ENCODE measurements at places on chromosomes 4 and X. TPM values are rescaled to one million over a fixed set of nuclear protein-coding genes. Genes with fewer than 3 reads are reported as not detected.

The GRIA3 gene
- total RNA-seq = 1.1 TPM

DNA sequence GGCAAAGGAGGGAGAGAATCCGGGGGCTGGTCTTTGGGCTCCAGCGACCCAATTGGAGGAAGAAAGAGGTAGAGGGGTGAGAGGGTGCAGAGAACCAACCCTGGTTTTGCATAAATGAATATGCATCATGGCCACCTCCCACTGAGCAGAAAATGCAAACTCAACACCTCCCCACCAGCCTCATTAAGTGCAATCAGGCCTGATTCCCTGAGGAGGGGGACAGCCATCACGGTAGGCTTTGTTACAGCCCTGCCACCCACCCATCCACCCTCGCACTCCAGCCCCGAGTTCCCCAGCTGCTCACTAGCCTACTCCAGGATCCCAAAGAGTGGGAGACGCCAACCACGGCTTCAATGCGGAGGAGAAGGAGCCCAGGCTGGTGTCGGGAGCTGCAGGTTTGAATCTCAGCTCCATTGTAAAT is 48.3 kb upstream of the MAN2B2 start:
- no peak for DNase-seq

The PAGE2 gene
- not detected for total RNA-seq

The PRR27 gene
- 0.23 TPM for total RNA-seq

- no peak for DNase-seq
Observed at GRCh38 chr4:127103681-127104115, 529.1 kb upstream of the INTU start.

DNA sequence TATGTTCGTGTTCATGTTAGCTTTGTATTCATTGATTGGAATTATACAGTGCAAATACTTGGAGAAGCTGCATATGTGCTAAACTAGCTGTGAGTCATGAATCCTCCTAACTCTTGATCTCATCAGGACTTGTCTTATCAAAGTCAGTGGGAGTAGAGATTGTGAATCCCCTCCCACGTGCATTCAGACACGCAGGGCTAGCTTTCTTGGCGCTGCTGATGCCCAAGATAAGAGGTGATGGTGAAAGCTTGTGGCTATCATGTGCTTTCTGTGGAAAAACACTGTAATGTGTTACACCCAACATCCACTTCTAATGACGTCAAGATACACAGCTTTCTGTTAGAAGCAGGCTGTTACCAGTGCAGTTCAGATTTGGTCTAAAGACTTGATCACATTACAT is 348.7 kb upstream of the HAND2 start:
- DNase-seq = no peak

- DNase-seq = no peak
Observed at GRCh38 chrX:20432048-20432447, 165.3 kb upstream of the RPS6KA3 start.

DNA sequence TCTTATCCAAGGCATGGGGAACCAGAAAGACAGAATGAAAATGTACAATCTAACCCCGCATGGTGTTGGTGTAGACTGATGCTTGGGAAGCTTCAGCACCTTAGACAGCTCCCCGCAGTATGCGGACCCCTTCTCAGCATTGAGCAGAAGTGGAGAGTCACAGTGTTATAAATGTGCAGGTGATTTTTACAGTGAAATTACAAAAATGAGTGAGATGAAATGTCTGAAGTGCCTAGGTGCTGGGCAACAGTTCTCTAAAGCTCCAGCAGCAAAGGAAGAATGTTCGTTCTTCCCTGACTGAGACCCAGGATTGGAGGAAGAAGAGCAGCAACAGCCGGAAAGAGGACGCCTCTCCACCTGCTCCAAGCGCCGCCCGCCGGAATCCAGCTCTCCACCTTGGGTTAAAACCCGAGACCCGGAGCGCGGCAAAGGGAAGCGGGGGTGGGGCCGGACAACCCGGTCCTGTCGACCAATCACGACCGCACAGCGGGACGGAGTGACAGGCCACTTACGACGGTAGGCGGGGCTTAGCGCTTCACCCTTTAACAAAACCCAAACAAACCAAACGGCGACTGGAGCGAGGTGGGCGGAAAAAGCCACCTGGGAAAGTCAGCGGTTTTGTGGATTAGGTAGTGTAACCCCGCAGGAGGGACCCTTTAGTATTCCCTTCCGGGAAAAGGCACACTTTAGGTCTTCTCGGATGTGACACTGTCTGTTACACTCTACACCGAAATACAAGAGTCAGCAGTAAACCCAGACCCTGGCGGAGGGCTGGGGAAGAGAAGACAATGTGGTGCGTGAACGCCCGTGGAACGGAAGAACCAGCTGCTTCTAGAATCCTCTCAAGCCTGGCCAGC is at the start of gene GLRA3:
TSS of gene GLRA3 (minus strand) at position 403 of the 857 bp plus-strand sequence. CDS start 436 bp downstream, outside the sequence.
- DNase-seq = no peak

The HELQ gene
- 15.5 TPM for total RNA-seq

DNA sequence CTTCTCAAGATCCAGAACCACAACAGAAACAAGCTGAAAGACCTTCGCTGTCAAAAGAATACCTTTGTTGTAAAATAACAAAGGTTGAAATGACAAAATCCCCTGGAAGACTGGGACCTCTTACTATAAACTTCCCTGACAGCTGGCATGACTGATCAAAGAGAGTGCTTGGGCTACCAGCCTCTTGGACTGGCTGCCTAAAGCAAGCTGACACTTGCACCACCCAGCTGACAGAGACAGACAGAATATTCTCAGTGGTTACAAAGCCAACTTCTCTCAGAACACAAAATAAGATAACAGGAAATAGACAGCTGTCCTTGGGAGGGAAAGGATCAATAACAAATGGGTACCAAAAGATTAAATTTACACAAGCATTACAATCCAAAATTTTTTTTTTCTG is 241.7 kb upstream of the SPOCK3 start:
- no peak for DNase-seq

- no peak for DNase-seq
Observed at GRCh38 chr4:16413814-16414555, 187.7 kb upstream of the TAPT1 start.

GRCh38 chrX:716136-716535 is 85.5 kb downstream of the SHOX start:
- no peak for DNase-seq

- DNase-seq = no peak
Observed at GRCh38 chrX:51837451-51837850, 56.0 kb upstream of the MAGED1 start.

GRCh38 chr4:153151535-153152455 is 52.4 kb upstream of the TRIM2 start:
- peak; percentile 42 for DNase-seq

DNA sequence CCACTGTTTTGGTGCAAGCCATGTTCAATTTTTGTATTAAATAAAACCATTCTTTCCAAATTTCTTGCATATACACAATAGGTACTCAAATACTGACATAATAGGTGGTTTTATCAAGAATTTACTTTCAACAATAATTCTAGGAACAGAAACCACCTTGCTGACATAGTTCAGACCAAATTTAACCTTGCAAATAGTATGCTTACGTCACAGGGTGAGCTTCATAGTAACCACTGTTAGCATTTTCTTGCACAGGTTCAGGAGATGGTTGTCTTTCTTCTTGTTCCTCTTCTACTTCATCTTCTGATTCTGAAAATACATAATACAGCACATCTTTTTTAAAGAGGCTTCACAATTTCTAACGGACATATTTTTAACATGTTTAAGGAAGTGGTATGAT is 17.6 kb downstream of the G3BP2 start:
- no peak for DNase-seq

- no peak for DNase-seq
Observed at GRCh38 chr4:100299046-100299840, 109.0 kb upstream of the DDIT4L start.

DNA sequence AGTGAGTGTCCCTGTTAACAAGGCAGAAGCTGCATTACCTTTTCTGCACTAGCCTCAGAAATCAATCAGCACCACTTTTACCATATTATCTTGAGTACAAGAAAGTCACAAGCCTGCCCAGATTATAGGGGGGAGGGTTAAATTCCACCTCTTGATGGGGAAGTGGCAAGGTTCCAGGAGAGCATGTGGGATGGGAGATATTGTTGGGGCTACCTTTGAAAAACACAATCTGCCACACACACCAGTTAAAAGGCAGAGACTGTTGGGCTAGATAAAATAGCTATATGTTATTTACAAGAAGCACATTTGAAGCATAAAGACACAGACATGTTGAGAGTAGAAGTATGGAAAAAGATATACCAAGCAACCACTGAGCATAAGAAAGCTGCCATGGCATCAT is 6.6 kb upstream of the AVPR2 start:
- DNase-seq = no peak

- no peak for DNase-seq
Observed at GRCh38 chr4:110005461-110006056, 92.9 kb downstream of the EGF start.

The BANK1 gene
- 3.3 TPM for total RNA-seq

The SHROOM2 gene
- total RNA-seq = 36.8 TPM

GRCh38 chr4:79907001-79907400 is 166.0 kb downstream of the ANTXR2 start:
- DNase-seq = no peak

The MND1 gene
- not detected for total RNA-seq

The ZFP92 gene
- total RNA-seq = 3.4 TPM

DNA sequence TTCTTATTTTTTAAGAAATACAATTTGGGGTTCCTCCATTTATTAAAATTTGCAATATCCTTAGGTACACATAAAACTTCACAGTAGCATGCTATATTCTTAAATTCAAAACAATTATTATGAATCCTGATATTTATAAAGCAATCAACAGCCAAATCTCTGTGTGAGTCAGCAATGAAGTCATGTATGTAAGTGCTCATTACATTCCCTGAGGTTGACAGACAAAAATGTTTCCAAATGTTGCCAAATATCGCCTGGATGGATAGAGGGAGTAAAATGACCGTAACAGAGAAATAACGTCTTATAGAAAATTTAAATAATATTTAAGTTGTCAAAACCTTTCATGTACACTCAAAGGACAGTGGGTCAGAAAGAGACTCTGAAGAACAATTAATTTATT is 220.0 kb downstream of the PCDH18 start:
- DNase-seq = no peak

DNA sequence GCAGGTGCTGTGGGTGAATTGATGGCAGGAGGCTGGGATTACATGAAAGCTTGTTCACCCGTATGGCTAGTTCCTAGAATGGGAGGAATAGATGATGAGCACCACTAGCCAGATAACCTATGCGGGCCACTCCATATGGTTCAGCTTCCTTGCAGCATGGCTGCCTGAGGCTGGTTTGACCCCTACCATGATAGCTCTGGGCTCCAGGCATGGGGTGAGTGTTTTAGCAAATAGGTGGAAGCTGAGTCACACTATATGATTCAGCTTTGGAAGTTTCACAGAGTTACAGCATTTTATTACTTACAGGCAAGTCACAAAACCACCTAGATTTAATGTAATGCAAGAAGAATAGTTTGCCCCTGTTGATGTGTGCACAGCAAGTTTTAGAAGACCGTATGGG is 603.2 kb downstream of the STIM2 start:
- DNase-seq = no peak

GRCh38 chr4:170872794-170873193 is 783.0 kb upstream of the AADAT start:
- no peak for DNase-seq

GRCh38 chr4:176718881-176719280 is 73.8 kb downstream of the VEGFC start:
- DNase-seq = no peak

DNA sequence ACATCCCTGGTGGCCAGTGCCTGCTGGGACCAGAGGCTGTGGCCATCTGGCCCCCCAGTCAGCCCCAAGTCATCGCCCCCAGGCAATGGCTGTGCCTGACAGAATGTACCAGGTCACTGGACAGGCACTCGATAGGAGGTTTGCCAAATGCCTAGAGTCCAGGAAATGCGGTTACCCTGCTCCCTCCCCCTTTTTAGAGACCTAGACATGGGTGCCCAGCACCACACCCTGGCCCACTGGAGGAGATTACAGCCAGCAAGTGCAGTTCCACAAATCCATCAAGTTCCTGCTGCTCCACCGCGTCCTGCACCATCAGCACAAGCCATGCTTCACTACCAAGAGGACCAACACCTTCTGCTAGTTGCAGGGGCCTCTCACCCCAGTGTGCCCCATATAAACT is 16.2 kb upstream of the ZFX start:
- no peak for DNase-seq

DNA sequence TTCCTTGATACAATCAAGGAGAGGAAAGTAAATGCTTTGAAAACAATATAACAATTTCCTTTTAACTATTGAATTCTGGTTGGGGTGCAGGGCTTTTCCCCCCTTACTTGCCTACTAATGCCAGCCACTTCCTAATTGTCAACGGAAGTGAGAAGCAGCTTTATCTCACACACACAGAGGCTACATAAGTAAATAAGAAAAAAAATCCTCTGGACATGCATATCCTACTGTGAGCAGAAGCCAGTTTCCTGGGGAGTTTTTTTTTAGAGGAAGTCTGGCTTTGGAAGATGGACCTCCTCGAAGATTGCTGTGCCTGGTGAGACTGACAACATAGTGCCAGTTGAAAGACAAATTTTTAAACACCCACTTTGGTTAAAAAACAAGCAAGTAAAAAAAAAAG is 180.6 kb downstream of the OPHN1 start:
- DNase-seq = no peak

- DNase-seq = no peak
Observed at GRCh38 chr4:18128241-18128640, 106.7 kb upstream of the LCORL start.

DNA sequence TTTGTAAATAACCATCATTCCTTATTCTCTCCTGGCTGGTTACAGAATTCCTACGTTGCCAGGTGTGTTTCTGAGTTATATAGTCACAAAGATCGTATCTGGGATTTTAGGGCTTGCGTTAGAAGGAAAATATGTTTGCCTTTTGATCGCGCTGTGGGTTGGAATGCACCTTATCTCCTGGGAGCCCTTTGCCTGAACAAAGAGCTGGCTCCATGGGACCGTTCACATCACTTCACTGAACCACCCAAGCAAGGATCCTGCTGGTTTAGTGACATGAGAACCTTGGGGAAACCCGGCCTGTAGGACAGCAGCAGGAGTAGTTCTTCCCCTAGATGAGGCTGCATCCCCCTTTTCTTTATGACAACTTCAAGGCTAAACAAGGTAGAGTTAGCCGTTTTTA is 51.6 kb downstream of the RS1 start:
- DNase-seq = peak; percentile 14

GRCh38 chrX:29478336-29479069 is 736.9 kb upstream of the MAGEB2 start:
- no peak for DNase-seq

The RHOXF1 gene
- total RNA-seq = 27.5 TPM

The GABRG1 gene
- total RNA-seq = not detected

The RNF150 gene
- 12.3 TPM for total RNA-seq

- DNase-seq = no peak
Observed at GRCh38 chrX:108198420-108198819, 106.8 kb downstream of the ATG4A start.

The HPGDS gene
- total RNA-seq = 3.4 TPM

- no peak for DNase-seq
Observed at GRCh38 chr4:119498527-119498926, 130.1 kb downstream of the PDE5A start.

The CLDN2 gene
- 0.28 TPM for total RNA-seq

Data from prostate gland (tissue), 2 donors.